ENCODE measurements at places on chromosomes 3 and 15.
A peak's percentile ranks its signal among the peaks of the same experiment; 100 is the strongest.

DNA sequence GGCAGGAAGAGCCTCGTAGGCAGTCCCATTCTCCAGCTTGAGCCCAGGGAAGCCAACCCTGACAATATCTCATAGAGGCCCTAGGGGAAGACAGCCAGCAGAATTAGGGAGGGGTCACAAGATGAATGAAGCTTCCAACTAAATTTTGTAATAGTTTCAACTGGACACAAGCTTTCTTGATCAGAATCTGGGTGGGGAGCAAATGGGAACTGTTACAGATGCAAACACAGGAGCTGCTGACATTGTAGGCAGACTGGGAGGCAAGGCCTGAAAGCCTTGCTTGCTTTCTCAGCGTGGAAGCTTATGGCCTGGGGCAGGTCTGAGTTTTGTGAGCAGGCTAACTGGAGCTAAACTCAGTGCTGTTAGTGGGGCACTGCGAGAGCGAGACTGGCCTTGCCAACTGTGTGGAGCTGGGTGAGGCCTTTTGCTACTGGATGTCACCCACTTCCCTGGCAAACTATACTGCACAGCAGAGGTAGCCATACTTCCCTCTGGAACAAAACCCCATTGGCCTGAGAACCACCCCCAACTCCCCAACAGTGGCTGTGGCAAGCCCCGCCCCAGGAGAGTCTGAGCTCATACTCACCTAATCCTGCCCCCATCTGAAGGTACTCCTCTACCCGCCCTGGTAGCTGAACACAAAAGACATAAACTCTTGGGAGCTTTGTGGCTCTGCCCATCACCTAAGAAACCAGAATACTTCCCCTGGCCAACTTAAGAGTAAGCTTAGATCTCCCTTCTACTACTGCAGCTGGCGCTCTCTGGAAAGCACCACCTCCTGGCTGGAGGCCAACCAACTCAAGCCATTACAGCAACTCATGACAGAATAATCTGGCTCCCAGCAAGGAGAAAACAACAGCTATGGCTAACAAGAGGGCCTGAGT, 42.9 kb downstream of the CFAP20DC start:
- DNase-seq = peak; percentile 62

- no peak for DNase-seq
Measured at GRCh38 chr15:68310804-68311463, 33.4 kb downstream of the FEM1B start.

GRCh38 chr15:33152502-33153109, 41.9 kb downstream of the FMN1 start:
- DNase-seq = peak; percentile 17

- DNase-seq = no peak
Measured at GRCh38 chr3:87621667-87622066, 345.3 kb upstream of the POU1F1 start.

DNA sequence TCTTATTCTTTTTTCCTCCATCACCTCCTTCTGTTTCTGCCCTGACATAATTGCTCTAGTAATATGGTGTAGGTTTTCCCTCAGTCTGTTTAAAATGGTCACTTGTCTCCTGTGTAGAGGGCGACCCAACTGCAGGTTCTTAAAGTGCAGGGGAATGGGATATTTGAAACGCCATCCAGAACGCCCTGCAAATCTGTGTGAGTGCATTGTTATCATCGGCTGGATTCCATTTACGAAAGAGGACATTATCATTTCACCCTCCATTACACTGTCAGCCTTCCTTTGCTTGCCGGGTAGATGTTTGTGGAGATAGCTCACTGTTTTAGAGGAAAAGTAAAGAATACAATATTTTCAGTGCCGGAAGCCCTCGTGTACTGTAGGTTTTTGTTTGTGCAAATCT, 354.0 kb downstream of the LRTM1 start:
- no peak for DNase-seq

- DNase-seq = no peak
Measured at GRCh38 chr3:48068886-48069285, 52.7 kb upstream of the MAP4 start.

DNA sequence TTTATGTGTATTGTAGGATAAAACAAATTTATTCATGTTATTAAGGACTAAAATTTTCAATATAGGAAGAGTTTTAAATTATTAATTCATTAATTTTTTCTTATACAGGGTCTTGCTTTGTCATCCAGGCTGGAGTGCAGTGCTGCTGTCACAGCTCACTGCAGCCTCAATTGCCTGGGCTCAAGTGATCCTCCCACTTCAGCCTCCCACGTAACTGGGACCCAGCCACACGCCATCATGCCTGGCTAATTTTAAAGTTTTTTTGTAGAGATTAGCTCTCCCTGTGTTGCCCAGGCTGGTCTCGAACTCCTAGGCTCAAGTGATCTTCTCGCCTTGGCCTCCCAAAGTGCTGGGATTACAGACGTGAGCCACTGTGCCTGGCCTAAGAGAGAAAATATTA, 14.7 kb downstream of the CCNB2 start:
- DNase-seq = no peak

DNA sequence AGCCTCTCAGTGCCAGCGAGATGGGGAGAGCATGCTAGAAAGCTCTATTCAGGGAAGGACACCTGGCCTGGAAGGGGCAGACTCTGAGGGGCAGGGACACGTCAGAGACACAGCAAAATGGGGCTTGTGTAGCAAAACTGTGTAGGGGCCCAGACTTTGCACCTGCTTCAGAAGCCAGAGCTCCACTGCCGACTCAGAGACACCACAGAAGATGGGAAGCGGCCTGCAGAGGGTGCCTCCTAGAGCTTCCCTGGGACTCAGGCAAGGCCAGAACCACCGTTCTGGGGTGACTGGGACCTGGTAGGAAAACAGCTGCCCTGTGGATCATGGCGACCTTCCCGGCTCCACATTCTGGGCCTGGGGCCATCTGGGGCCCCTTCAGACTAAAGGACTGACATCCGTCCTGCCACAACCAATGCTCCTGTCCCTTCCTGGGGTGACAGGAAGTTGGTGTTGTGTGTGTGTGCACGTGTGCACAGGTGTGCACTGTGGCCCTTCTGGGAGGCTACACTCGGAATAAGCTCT, 17.4 kb upstream of the TKT start:
- no peak for DNase-seq

DNA sequence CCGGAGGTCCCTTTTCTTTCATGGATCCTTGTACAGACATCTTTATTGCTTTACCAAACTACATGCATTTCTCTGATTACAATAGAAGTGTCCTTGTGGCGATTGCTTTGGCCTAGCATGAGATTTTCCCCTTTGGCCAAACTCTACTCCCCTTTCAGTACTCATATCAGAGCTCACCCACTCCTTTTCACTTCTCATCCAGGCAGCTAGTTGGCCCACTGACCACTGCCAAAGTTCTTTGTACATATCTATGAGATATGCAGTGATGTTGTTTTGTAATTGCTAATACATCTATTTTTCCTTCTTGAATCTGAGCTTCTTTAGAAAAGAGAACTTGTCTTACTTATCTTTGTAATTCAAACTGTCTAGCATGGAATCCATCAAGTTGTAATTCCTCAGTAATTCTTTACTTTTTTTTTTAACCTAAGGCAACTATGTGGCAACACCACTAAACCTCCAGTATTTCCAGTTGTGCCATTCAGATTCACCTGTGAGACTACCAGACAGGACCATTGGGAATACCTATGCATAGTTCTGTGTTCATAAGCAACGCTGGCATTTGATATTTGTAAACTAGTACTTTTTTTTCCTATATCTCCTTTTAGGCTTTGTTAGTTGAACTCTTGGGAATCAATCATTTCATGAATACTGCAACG, 39.2 kb downstream of the AADACL2 start:
- DNase-seq = no peak

GRCh38 chr3:128287216-128287615, 133.9 kb downstream of the EEFSEC start:
- DNase-seq = no peak

GRCh38 chr3:108603691-108604090, 14.2 kb downstream of the DZIP3 start:
- peak; percentile 24 for DNase-seq

GRCh38 chr3:32177702-32178198, 60.7 kb upstream of the CMTM8 start:
- peak; percentile 74 for DNase-seq

- DNase-seq = no peak
Measured at GRCh38 chr15:98728082-98728810, 79.9 kb downstream of the IGF1R start.

- no peak for DNase-seq
Measured at GRCh38 chr3:134833453-134834163, 38.5 kb downstream of the EPHB1 start.

DNA sequence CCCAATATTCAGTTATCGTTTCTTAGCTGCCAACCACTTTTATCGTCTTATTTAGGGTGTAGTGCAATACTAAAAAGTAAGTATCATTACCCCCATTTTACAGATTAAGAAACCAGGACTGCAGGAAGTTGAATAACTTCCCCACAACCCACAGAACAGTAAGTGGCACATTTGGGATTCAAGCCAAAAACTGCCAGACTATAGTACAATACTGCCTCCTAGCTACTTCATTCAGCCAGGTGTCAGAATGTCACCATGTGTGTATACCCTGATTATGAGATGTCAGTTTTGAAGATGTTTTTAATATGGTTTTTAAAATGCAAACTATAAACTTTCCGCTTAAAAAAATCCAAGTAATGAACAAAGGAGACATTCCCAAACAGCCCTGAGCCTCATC, 74.2 kb upstream of the PROK2 start:
- DNase-seq = peak; percentile 34

GRCh38 chr15:69232144-69232543, 66.6 kb upstream of the PAQR5 start:
- peak; percentile 57 for DNase-seq

- DNase-seq = peak; percentile 81
Measured at GRCh38 chr3:185992831-185993374, 55.1 kb upstream of the TRA2B start.

DNA sequence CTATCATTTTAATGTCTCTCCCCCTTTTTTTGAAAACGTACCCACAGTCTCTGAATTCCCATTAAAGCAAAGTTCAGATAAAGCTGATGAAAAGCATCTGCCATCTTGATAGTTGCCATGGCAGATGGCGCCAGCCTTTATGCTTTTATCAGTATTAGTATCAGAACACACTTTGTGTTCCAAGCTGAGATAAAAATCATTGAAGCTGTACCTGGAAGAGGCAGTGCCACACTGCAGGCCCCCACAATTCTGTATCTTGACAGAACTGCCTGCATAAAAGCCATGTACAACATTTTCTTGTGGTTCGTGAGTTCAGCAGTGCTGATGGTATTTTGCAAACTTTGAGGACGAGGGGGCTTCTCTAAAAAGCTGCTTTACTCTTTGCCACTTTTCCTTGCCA, 311.7 kb downstream of the SATB1 start:
- no peak for DNase-seq

DNA sequence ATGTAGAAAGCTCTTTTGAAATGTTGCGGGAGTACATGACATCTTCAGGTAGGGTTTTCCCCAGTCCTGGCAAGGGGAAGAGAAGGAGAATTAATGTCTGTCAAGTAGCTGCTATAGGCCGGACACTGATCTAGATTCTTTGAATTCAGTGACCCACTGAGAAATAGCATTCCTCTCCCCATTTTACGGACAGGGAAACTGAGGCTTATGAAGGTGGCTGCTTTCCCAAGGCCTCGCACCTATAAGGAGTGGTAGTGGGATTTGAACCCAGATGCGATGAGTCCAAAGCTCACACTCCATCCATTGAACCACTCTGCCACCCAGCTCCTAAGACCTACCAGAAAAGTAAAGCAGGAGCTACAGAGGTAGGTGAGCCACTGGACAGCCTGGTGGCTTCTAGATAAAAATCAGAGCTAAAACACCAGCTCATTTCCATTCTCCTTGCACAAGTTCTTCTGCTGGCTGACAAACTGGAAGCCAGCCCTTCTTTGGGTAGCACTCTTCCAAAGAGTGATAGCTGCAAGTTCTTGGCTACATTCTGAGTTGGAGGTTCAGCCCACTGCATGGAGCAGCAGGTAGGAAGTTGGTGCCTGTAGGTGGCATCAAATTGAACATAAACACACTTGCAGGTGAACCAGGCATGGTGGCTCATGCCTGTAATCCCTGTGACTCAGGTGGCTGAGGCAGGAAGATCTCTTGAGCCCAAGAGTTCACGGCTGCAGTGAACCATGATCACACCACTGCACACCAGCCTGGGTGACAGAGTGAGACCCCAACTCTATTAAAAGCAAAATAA, 22.0 kb downstream of the ZNF710 start:
- DNase-seq = no peak

- DNase-seq = no peak
Measured at GRCh38 chr15:87939848-87940457, 316.6 kb downstream of the NTRK3 start.

DNA sequence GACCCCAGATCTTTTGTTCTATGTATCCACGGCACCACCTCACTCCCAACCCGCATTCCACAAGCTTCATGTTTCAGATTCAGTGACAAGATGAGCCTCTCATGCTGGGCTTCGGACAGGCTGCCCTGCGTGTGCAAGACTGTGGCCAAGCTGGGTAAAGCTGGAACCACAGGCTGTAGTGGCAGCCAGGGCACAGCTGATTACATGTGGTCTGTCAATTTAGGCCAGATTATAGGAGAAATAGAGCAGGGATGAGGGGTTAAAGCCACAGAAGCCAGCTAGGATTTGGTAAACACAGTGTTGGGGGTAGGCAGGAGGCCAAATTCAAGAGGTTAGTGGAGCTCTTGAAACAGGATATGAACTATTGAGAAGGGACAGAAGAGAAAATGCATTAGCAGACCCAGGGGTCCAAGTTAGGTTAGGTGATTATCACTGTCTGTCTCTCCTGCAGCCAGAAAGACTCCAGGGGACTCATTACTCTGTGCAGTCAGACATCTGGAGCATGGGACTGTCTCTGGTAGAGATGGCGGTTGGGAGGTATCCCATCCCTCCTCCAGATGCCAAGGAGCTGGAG, 12.9 kb downstream of the SNAPC5 start:
- DNase-seq = no peak

DNA sequence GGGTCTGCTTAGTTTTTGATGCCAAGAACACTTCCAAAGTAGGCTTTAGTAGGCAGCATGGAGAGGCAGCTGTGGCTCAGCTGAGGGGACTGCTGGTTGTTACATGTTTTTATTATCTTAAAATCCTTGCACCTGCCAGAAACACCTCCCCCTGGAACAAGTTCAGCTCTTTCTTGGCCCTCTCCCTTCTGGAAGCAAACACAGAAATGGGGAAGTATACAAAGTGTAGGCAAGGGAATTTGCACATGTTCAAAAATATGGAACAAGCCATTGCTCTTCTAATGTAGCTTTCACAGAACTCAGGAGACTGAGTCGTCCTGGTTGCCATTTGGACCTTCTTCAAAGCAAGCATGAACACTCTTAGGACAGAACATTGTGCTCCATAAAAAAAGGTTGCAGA, 169.1 kb upstream of the SEMA6D start:
- no peak for DNase-seq

GRCh38 chr3:196774848-196775422, 35.3 kb downstream of the PAK2 start:
- peak; percentile 87 for DNase-seq

GRCh38 chr3:127820826-127821313, 1.4 kb downstream of the MGLL start:
- no peak for DNase-seq

GRCh38 chr15:95558131-95558530, 772.4 kb upstream of the NR2F2 start:
- peak; percentile 21 for DNase-seq

- no peak for DNase-seq
Measured at GRCh38 chr3:96756516-96756915, 57.9 kb upstream of the EPHA6 start.

- DNase-seq = no peak
Measured at GRCh38 chr3:117480972-117481371, 771.4 kb downstream of the TUSC7 start.
